ENCODE measurements at places on chromosomes 1 and 21.

DNA sequence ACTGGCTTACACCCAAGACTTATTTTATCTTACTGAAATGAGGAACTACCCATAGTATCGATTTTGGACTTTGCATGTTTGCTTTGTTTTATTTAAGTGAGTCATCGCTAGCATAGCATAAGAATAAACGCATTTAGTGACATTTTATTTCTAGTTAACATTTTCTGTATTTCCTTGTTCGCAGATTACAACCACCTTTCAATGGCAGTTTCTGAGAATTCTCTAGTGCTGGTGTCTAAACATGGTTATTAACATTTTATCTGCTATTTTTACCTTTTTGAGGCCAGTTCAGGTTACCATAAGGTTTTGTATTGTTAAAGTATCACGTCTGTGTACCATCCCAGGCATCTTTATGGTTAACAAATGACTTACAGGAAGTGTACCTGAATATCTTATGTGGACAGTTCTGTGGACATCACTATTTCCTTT lies 24.5 kb downstream of the EEIG2 start:
- no peak for DNase-seq

DNA sequence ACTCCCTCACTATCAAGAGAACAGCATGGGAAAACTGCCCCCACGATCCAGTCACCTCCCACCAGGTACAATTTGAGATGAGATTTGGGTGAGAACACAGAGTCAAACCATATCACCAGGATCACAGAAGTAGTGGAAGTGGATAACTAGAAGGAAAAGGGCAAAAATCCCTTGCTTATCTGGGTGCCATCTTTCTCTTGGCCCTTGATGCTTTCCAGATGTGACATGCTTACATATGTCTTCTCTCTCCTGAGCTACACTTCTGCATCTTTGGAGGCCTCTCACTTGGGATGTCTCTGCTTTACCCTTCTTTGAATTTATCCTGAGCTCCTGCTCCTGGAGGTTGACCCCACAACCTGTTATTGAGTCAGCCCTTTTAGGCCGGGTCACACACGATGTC lies 57.6 kb upstream of the APOBEC4 start:
- DNase-seq, result no peak

DNA sequence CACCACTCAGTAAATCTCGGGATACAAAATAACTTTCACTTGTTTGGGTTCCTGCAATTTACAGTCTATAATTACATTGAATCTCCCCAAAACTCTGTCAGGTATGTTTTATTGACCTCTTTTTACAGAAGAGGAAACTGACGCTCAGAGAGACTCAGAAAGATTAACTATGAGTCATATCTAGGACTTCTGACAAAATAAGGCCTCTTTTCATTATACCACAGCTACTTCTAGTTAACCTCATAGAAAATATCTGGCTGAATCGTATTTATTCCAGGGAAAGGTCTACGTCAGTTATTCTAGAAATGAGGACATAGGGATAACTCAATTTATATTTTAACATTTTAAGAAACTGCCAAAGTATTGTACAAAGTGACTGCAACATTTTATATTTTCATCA lies 211.1 kb upstream of the FAM78B start:
- DNase-seq, result no peak

GRCh38 chr1:30928171-30928570 lies 19.6 kb upstream of the SDC3 start:
- DNase-seq, result no peak

- no peak for DNase-seq
These were observed 19.0 kb downstream of the ARHGEF10L start for GRCh38 chr1:17558541-17558940.

- DNase-seq, result no peak
These were observed 322.5 kb downstream of the AJAP1 start for GRCh38 chr1:4976859-4977440.

GRCh38 chr1:83901547-83902155 lies 97.3 kb downstream of the TTLL7 start:
- no peak for DNase-seq

DNA sequence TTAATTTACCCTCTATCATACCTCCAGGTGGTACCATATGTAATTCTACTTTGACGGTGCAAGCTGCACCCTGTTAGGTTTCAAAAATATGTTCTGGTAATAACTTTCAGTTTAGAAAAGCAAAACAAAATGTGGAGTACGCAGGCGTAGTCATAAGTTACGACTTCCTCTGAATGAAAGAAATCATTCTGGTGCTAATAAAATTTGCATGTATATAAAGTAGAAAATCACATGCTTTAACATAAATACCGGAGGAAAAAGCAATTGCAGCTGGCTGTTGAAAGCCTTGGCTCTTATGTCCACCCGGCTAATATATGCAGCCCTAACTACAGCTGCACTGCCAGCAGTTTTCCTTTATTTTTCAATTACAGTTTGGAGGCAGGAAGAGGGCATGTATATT lies 65.2 kb upstream of the TMPRSS15 start:
- DNase-seq, result no peak

DNA sequence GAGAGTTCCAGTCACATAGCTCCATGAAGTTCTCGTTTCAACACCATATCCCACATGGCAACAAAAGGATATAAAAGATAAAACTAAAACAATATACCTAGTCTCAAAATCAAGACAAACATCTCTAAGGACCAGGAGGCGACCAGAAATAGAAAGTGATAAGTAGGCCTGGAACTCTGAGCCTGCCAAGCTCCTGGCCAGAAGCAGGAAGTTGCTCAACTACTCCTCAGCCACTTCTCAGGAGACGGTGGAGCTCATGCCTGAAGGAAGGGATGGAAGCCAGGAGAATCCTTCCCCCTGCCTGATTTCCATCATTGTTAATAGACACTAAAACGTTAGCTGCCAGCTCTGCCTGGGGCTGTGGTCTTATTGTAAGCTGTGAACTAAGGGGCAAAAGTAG lies 94.7 kb downstream of the DISP1 start:
- no peak for DNase-seq

GRCh38 chr1:148158341-148159003 lies 6.4 kb upstream of the NBPF11 start:
- DNase-seq, result peak; percentile 0

- DNase-seq, result no peak
These were observed 107.5 kb downstream of the GDAP2 start for GRCh38 chr1:117821774-117822482.

GRCh38 chr1:169288011-169288414 lies 79.6 kb downstream of the NME7 start:
- no peak for DNase-seq

DNA sequence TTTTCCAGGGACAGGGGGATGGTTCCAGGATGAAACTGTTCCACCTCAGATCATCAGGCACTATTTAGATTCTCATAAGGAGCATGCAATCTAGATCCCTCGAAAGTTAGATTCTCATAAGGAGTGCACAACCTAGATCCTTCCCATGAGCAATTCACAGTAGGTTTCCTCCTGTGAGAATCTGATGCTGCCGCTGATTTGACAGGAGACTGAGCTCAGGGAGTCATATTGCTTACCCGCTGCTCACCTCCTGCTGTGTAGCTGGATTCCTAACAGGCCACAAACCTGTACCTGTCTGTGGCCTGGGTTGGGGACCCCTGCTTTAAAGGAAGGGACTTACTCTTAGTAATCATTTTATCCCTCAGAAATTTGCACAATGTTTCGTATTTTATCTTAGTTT lies 9.3 kb downstream of the CTH start:
- no peak for DNase-seq

GRCh38 chr21:37888659-37889058 lies 27.6 kb downstream of the KCNJ6 start:
- no peak for DNase-seq

- DNase-seq, result no peak
These were observed 21.1 kb downstream of the MAN1A2 start for GRCh38 chr1:117388328-117388727.

- DNase-seq, result no peak
These were observed 404.4 kb downstream of the USP25 start for GRCh38 chr21:16134134-16134533.

DNA sequence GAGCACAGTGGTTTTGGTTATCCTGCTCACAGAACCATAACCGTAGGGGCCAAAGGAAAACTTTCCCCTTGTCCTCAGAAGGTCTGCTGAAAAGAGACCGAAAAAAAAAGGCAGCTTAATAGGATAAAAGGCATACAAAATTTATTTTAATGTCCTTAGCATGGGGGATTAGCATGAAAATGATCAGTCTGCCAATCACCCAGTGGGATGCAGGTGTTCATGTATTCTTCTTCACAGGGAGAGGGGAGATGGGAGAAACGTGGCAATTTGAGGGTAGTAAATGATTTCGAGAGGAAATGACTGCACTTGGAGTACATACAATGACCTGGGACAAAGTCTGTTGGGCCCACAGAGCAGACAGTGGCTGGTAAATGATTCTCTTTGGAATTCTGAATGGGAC lies 194.0 kb downstream of the AJAP1 start:
- DNase-seq, result no peak

GRCh38 chr1:5502311-5503194 lies 489.7 kb downstream of the NPHP4 start:
- DNase-seq, result no peak

- DNase-seq, result no peak
These were observed 16.9 kb upstream of the COL18A1 start for GRCh38 chr21:45388011-45388521.
